Posterior vena cava (tissue), 2 donors: ENCODE measurements at places on chromosomes 11 and 22. TPM values are rescaled to one million over a fixed set of nuclear protein-coding genes. Genes with fewer than 3 reads are reported as not detected.

DNA sequence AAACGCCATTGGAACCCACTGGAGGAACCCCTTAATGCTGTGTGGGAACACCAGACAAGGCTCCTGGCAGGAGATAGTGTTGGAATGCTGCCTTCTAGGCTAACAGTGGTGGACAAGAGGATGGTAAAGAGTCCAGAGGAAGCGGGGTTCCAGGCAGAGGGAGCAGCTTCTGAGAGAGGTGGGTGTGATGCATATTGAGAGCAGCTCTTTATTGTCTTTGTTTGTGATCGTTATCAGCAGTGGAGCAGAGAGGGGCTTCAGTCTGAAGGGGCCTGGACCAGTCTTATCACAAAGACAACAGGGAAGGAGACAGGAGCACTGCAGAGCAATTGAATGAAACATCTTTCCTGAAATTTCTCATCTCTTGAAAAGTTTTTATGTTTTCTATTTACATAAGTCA is 106.8 kb upstream of the PLET1 start:
- DNase-seq = no peak

DNA sequence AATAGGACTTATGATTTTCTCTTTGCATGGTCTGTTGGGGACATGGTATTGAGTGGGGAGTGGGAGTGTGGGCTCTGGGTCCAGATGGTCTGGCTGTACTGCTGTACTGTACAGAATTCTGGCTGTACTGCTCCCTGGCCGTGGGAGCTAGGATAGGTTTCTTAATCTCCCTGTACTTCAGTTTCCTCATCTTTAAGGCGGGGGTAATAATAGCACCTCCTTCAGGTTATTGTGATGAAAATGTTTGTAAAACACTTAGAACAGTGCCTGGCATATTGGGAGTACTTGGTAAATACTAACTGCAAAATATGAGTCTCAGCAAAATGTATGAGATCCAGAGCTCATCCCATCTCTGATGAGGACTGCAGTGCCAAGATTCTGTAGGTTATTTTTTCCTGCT is 198.6 kb downstream of the KIF18A start:
- DNase-seq = no peak

- no peak for DNase-seq
These were observed 127.6 kb upstream of the BMAL1 start for GRCh38 chr11:13149991-13150390.

DNA sequence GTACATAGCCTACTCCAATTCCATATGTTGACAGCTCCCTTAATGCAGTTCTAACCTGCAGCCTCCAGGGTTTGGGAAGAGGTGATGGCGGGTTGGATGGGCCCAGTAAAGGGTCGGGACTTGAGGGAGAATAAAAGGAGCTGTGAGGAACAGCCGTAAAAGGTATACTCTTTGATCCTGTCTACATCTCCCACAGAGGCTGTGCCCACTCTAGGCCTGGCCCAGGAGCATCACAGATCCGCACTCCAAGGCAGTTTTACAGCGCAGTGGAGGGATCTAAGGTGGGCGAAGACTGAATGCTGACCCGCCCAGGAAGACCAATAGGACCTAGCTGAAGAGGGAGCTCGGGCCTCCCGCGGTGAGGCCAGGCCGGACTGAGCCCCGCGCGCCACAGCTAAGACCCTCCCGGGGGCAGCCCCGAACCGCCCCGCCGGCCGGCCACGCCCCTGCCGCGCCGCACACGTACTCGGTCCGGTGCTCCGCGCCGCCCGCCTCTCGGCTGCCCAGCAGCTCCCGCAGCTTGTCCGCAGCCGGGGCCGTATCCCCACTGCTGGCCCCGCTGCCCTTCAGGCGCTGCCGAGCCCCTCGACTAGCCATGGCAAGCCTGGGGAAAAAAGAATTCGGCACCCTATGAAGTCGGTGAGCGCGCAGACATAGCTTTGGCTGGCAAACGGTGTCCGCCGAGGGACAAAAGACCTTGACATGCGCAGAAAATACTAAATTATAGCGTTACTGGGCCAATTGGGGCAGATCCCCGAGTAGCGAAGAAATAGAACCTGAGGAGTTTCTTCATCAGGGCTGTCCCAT is at the start of gene ALG9:
ALG9 (minus strand) TSS at position 696 of the 807 bp plus-strand sequence; CDS start at position 597, 99 bp downstream.
- DNase-seq = peak; percentile 95

GRCh38 chr22:37627545-37627944 is 11.9 kb upstream of the SH3BP1 start:
- DNase-seq = no peak

DNA sequence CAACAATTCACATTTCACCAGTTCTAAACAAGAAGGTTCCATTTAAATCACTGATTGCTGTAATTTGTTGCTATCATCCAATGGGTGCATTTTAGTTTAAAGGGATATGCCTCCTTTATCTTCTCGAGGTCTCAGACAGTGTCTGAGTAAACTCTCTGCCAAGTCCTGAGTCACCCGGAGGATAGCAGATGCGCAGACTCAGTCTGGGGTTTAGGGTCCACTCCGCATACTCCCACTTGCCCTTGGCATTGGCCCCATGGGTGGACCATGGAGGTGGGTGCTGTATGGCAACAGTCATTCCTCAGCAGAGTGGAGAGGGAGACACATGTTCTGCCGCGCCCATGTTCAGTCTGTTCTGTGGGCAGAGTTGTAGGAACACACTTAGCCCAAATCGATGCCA is 65.4 kb upstream of the CRTAM start:
- no peak for DNase-seq

GRCh38 chr11:38612701-38613100 is 2014.7 kb upstream of the RAG2 start:
- no peak for DNase-seq

- peak; percentile 82 for DNase-seq
These were observed 1.7 kb downstream of the PGR start for GRCh38 chr11:101127699-101128570.

- DNase-seq = no peak
These were observed 26.2 kb downstream of the DNHD1 start for GRCh38 chr11:6523253-6523652.

The TOP3B gene
- total RNA-seq = 19.3 TPM

The OR10A3 gene
- not detected for total RNA-seq
